RCC 7860 (cell line): ENCODE measurements at places on chromosomes 11 and 22.

- DNase-seq = no peak
Measured at GRCh38 chr11:33303541-33303940, 46.4 kb downstream of the HIPK3 start.

DNA sequence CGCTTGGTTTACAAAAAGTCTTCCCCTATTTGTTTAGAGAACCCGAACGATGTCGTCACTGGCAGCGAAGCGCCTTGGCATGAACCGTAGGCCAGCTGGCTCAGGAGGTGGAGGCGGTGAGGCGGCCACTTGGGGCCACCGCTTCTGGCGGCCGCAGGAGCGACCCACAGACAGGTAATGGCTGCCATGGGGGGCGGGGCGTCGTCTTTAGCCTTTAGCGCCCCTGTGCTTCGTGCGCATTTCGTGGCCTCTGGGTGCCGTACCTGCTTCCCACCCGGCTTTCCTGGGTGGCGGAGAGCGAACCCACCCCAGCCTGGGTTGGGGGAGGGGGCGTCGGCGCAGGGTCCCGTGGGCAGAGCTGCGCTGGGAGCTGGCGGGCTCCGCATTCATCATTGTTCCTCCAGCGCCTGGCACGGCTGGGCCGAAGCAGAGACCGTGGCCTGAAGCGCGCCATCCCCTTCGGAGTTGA lies 469 bp upstream of the OSBP2 start:
- no peak for DNase-seq

- DNase-seq = peak; percentile 75
Measured at GRCh38 chr11:130580372-130580771, 131.9 kb downstream of the ADAMTS15 start.

DNA sequence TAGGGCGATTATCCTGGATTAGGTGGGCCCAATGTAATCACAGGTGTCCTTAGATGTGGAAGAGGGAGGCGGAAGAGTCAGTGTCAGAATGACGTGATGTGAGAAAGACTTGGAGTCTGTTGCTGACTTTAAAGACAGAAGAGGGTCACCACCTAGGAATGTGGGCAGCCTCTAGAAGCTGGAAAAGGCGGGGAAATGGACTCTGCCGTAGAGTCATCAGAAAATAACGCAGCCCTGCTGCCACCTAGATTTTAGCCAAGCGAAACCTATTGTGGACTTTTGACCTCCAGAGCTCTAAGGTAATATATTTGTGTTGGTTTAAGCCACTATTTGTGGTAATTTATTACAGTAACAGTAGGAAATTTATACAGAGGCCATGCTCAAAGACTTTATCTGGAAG lies 4.8 kb downstream of the DDX10 start:
- no peak for DNase-seq

- peak; percentile 81 for DNase-seq
Measured at GRCh38 chr11:8728563-8728962, 46.0 kb downstream of the RPL27A start.

GRCh38 chr11:122852796-122853160 lies 14.5 kb downstream of the CRTAM start:
- DNase-seq = no peak

DNA sequence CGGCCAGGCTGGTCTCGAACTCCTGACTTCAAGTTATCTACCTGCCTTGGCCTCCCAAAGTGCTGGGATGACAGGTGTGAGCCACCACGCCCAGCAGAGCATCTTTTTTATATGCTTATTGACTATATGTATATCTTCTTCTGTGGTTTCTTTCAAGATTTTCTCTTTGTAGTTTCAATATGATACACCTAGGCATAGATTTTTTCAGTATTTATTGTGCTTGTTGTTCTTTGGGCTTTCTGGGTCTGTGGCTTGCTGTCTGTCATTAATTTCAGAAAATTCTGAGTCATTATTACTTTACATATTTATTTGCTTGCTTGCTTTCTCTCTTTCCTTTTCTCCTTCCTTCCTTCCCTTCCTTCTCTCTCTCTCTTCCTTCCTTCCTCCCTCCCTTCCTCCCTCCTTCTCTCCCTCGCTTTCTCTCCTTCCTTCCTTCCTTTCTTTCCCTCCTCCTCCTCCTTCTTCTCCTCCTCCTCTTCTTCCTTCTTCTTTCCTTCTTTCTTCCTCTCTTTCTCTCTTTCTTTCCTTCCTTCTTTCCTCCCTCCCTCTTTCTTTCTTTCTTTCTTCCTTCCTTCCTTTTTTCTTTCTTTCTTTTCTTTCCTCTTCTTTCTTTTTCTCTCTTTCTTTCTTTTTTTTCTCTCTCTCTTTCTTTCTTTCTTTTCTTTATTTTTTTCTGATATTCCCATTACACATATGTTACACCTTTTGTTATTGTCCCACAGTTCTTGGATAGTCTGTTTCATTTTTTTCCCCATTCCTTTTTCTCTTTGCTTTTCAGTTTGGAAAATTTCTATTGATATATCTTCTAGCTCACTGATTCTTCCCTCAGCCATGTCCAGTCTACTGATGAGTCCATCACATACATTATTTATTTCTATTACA lies 10.9 kb upstream of the DCHS1 start:
- no peak for DNase-seq

GRCh38 chr11:100683126-100683525 lies 4.0 kb upstream of the ARHGAP42 start:
- no peak for DNase-seq

DNA sequence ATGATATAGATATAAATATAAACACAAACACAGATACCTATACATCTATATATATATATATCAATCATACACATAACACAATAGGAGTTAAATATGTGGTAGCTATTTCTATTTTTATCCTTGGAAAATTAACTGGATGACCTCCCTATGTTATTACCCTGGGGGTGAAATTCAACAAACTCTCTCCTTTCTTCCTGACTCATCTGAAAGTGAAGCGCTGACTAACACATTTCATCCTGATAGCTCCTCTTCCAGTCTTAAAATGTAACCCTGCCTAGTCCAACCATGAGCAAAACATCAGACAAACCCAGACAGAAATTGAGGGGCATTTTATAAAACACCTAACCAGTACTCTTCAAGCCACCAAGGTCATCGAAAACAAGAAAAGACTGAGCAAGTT lies 220.6 kb upstream of the ISX start:
- peak; percentile 63 for DNase-seq

GRCh38 chr11:34633640-34633989 lies 12.7 kb downstream of the EHF start:
- DNase-seq = no peak

DNA sequence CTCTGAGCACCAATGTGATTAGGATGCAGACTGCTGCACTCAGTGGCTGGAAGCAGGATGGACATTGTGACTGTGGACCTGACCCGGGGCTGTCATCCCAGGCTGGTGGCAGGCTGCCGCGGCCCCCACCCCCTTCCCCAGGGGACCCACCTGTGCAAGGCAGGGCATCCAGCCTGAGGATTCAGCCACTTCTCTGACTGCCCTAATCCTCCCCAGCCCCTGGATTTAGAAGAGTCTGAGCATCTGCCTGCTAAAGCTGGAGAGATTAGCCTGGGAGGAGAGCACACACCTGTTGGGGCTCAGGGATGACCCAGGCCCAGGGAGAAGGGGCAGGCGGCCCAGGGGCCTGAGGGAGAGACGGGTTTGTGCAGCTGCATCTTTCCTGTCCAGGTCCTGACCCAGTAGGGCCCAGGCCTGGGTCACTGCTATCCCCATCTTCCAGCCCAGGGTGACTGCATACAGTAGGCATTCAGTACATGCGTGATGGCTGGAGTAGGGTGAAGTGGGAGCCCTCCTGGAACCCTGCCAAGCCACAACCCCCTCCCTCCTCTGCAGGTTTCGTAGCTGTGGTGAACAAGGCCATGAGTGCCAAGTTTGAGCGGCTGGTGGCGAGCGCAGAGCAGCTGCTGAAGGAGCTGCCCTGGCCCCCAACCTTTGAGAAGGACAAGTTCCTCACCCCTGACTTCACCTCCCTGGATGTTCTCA lies 12.1 kb downstream of the DPP3 start:
- DNase-seq = no peak

DNA sequence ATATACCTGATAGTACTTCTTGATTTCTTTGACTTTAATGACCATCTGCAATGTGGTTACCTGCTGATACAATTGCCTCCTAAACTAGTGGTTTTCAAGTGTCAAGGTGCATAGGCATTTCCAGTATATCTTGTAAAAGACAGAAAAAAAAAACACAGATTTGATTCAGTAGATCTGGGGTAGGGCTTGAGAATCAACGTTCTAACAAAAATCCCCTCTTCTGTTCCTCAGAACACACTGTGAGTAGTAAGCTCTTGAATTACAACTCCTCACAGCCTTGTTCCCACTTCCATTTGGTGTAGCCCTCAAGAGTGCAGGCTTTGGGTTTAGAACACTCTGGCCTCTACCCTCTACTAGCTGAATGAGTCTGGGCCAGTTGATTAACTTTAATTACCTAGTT lies 78.0 kb upstream of the CTSC start:
- DNase-seq = no peak

DNA sequence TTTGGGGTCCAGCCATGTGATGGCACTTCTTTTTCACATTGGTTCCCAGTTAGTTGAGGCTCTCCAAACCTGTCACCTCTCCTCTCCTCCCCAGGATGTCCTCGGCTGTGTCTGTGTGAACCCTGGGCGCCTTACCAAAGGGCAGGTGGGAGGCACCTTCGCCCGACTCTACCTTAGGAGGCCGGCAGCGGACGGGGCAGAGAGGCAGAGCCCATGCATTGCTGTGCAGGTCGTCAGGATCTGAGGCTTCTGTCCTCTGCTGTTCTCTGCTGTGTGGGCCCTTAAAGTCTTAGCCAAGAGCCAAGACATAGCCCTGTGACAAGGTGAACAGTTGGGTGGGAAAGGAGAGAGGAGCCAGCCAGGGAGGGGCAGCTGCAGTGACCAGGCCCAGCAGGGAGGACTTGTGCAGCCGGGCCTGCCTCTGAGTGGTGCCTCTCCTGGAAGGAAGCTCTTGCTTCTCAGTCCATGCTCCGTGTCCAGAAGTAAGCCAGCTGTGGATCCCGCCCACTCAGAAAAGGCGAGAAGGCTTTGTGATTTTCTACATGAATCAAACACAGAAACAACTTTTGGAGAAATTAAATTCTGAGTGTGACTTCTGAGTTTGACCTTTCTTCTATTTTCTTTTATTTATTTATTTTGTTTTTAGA lies 17.5 kb upstream of the CDC42EP2 start:
- no peak for DNase-seq

DNA sequence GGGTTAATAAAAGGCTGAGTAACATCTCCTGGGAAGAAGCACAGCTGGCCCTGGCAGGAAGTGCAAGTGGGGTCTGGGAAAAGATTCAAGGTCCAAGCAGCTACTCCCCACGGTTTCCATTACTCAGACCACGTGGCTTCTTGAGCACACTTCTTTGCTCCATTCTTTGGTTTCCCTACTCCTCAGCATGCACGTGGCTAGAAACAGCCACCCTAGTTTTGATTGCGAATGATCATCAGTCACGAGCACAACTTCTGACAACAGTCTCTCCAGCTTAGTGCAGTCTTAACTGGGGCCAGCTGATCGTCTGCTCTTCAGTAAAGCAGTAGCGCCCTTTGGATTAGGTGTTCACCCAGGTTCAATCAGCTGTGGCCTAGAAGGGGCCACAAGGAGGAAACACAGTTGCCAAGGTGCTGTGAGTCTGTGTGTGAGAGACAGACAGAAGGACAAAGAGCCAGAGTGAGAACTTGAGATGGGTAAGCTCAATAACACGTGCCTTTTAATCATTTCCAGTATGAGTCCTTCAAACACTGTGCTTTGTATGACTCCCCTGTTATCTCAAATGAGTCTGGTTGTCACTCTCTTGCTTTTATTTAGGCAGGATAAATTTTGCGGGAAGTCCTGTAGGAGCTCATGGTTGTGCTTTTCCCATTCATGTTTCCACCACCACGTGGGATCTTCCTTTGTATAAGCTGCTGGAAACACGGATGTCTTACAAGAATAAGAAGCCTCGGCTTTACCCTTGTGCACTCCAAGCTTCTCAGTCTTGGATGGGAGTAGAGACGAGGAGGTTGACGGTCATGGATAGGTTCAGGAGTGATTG lies 901 bp upstream of the PARVA start:
- no peak for DNase-seq

- DNase-seq = no peak
Measured at GRCh38 chr11:95850137-95850536, 59.8 kb downstream of the CEP57 start.

DNA sequence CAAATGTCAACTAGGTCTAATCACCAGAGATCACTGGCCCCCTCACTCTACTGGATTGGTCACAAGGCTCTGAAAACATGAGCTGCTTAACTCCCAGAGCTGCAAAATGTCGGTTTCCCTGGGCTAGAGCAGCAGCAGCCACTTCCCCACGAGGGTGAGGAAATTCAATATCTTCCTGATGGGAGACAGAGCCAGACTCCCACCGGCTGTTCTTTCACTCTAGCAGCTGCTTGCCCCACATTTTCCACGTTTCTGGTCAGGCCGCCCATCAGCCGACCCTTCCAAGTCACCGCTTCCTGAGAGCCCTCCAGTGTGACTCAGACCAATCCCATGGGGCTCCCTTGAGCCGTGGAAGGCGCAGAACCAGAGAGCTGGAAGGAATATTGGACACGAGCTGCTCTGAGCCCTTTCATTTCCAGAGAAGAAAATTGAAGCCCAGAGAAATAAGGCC lies 227.0 kb downstream of the ADAMTS15 start:
- DNase-seq = no peak

DNA sequence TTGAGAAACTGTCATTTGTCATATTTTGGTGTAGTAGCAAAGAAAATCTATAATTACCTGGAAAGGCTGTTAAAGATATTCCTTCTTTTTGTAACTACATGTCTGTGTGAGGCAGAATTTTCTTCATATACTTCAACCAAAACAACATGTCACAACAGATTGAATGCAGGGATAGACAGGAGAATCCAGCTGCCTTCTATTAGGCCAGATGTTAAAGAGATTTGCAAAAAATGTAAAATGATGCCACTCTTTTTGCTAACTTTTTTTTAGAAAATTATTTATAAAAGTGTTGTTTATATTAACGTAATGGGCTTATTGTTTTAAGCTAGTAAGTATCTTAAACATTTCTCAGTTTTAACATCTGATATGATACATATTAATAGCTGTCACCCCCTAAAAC lies 12.7 kb downstream of the DGKZ start:
- DNase-seq = no peak

DNA sequence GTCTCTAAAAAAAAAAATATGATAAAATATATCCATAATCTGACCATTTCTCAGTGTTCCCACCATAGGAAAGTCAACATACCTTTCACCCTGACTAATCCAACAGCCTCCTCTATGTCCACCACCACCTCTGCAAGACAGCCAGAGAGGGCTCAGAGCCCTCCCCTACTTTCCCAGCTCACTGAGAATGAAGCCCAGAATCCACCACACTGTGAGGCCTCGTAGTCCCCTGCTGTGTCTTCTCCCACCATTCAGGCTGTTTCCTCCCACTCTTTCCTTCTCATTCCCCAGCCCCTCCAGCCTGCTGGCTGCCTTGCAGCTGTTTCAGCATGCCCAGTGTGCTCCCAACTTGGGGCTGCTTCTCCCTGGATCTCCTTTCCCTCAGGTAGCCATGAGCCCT lies 27.0 kb downstream of the SGSM3 start:
- no peak for DNase-seq

DNA sequence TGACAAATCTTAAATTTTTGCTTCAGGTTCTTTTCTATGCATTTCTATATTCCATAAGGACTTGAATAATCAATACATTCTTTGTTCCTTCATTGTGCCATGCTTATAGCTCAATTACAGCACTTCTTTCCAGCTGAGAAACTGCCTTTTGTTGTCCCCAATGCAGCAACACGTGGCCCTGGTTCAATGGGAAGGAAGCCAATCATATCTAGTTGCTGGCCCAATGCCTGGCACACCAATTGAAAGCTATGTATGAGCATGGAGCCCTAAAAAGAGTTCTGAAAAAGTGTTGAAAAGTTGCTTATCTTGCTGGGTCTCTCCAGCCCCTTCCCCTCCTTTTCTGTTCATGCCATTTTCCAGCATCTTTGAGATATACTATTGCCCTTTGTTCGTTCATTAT lies 448.0 kb upstream of the FAT3 start:
- no peak for DNase-seq

- no peak for DNase-seq
Measured at GRCh38 chr22:50406416-50407170, 63.5 kb downstream of the PPP6R2 start.
